ENCODE measurements at places on chromosomes 1 and 21. TPM values are rescaled to one million over a fixed set of nuclear protein-coding genes. Genes with fewer than 3 reads are reported as not detected.

The RGSL1 gene
- total RNA-seq, result not detected

The KCNJ15 gene
- total RNA-seq, result not detected

The LCE1C gene
- not detected for total RNA-seq

The SUCO gene
- 28.9 TPM for total RNA-seq

The ATP5PB gene
- total RNA-seq, result 215 TPM

The CYP4X1 gene
- not detected for total RNA-seq

The CLCA4 gene
- total RNA-seq, result not detected

The SAMD11 gene
- total RNA-seq, result not detected

The S100A7 gene
- not detected for total RNA-seq

The ANXA9 gene
- not detected for total RNA-seq

The CLCNKA gene
- total RNA-seq, result not detected

The RAB42 gene
- total RNA-seq, result not detected

DNA sequence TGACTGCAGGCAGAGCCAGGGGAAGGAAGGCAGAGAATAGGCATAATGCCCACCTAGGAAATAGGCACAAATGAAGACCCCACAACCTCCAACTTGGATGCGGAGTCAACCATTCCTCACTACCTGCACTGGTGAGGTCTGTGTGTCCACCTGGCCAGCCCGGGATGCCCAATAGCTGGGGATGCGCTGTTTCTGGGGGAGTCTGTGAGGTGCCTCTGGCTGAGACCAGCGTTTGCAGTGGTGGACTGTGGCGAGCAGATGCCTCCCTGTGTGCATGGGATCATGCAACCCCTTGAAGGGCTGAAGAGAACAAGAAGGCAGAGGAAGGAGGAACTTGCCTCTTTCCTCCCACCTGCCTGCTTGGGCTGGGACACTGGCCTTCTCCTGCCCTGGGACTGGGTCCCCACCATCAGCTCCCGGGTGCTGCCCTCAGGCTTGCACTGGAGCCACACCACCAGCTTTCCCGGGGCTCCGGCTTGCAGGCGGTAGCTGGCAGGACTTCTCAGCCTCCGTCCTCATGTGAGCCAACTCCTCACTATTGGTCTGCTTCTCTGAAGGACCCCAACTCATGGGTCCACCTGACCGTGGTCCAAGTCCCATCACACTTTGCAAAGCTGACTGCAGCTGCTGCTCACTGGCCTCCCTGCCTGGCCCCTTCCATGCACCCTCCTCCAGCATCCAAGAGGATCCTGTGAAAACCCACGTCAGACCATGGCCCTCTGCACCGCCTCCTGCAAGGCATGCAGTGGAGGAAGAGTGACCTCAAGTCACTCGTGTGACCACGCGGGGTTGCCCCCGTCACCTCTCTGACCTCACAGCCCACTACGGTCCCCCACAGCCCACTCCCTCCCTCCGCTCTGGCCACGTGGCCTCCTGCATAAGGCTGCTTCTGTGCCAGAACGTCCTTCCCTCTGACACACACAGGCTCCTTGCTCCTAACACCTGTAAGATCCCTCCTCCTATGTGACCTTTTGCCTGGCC is 2.7 kb upstream of the PDE9A start:
- peaks cover 11% of the 10 kb centered on the region for H3K4me1 ChIP-seq
- no peak overlapping the region for H3K27ac ChIP-seq
- H3K27me3 ChIP-seq, result peaks cover 44% of the 10 kb centered on the region

DNA sequence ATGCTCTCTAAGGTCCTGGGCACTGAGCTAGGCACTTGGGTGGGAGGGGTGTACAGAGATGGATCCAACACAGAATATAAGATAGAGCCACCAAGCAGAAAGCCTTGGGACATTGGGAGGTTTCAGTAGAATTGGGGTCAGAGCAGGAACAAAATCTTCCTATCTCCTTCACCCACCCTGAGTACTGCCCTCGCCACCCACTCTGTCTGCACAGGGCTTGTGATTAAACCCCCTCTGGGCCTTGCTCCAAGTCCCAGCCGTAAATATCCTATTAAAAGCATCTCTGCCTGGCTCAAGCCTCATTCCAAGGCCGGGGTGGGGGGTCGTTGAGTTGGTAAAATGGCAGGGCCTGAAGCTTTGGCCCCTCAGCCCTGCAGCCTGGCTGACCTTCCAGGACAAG is 166.7 kb downstream of the GRIK3 start:
- H3K4me1 ChIP-seq, result no peaks in the 10 kb centered on the region
- H3K27ac ChIP-seq, result no peak overlapping the region
- no peak for DNase-seq

GRCh38 chr1:8422510-8423268 is 104.8 kb downstream of the SLC45A1 start:
- DNase-seq, result no peak
- peaks cover 4% of the 10 kb centered on the region for H3K27me3 ChIP-seq
- H3K36me3 ChIP-seq, result peaks cover 14% of the 10 kb centered on the region
- H3K4me3 ChIP-seq, result no peak overlapping the region

GRCh38 chr1:53792806-53793205 is 45.3 kb downstream of the NDC1 start:
- H3K4me3 ChIP-seq, result no peak overlapping the region
- peaks cover 45% of the 10 kb centered on the region for H3K36me3 ChIP-seq

DNA sequence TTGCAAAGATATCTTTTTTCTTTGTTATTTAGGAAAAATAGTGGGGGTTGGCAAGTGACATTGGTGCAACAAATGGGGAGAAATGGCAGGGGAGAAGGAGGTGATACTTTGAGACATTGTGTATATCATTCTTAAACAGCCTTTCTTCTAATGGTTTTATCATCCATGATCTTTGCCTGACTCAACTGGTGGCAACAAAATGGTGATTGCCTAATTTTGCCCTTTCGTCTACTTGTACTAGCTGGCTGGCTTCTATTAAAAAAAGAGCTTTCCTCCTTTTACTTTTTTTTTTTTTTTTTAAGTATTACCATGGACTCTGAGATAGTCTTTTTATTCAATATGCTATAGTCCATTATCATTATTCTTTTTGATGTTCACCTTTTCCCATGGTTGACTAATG is 27.7 kb downstream of the DESI2 start:
- H3K27ac ChIP-seq, result no peak overlapping the region
- H3K4me1 ChIP-seq, result peaks cover 17% of the 10 kb centered on the region
- no peak for DNase-seq

DNA sequence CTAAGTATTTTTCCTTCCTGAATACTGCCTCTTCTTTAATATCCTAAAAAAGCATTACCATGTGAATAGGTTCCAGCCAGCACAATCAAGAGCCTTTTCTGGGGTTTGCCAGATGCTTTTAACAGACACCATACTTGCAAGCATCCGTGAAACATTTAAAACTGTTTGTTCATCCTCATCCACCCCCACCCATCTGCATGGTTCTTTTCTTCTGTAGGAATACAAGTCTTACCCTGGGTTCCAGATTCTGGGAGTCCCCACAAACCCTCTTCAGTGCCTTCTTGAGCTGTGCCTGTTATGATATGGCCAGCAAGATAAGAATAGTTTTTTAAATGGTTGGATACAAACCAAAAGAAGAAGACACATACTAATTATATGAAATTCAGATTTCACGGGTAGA is 354.9 kb upstream of the PLXNA2 start:
- H3K36me3 ChIP-seq, result no peaks in the 10 kb centered on the region
- H3K27me3 ChIP-seq, result no peaks in the 10 kb centered on the region
- H3K4me1 ChIP-seq, result peaks cover 4% of the 10 kb centered on the region

- no peaks in the 10 kb centered on the region for H3K27me3 ChIP-seq
- H3K4me3 ChIP-seq, result no peak overlapping the region
Observed at GRCh38 chr1:180294711-180295110, 64.6 kb downstream of the LHX4 start.

DNA sequence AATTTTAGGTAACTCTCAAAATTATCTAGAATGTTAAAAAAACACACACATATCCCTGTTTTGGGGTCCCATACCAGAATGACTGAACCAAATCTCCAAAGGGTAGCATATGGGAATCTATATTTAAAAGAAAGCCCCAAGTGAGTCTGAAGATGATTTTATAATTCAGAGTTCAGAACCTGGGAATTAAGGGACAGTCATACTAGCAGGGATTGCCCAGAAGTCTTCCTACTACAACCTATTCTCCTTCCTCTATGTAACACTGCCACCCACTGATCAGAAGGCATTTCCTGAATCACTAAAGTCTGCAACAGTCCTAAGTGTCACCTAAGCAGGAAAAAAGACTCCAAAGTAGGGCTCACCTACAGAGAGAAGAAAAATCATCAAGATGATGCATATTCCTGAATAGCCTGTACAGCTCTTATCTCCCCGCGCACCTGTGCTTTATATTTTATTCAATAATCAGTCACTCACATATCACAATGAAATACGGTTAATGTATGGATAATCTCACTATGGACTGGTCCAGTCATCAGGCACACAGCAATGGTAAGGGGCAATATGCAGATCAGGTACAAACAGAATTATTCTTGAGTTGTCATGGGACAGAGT is 4.9 kb downstream of the RGS1 start:
- no peak overlapping the region for H3K4me3 ChIP-seq
- H3K4me1 ChIP-seq, result peaks cover 47% of the 10 kb centered on the region
- H3K36me3 ChIP-seq, result peaks cover 37% of the 10 kb centered on the region
- no peak for DNase-seq
- no peaks in the 10 kb centered on the region for H3K27me3 ChIP-seq
- H3K27ac ChIP-seq, result no peak overlapping the region

DNA sequence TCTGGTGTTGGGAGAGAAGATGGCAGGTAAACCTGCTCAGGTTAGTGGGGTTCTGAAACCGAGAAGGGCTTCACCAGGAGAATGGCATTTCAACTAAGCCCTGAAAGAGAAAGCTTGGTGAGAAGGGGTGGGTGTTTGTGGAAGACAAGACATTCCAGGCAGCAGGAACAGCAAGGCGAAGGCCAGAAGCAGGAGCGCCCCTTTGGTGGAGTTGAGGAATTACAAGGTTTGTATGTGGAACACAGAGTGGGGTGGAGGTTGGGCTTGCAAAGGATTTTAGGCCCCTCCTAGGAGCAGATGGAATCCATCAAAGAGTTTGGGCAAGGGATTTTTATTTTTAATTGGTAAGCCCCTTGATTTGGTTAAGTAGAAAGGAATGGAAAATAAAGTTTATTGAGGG is 24.8 kb upstream of the ELOA start:
- H3K4me3 ChIP-seq, result no peak overlapping the region
- peaks cover 2% of the 10 kb centered on the region for H3K36me3 ChIP-seq
- no peak for DNase-seq
- H3K27me3 ChIP-seq, result no peaks in the 10 kb centered on the region

DNA sequence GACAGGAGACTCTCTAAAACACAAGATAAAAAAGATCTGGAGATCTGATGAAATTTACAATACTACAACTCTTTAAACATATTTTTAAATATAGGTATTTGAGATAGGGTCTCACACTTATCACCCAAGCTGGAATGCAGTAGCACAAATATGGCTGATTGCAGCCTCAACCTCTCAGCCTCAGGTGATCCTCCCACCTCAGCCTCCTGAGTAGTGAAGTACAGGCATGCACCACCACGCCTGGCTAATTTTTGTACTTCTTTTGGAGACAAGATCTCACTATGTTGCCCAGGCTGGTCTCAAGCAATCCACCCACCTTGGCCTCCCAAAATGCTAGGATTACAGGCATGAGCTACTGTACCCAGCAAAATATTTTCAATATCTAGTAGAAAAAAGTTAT is 170.0 kb upstream of the NR5A2 start:
- no peaks in the 10 kb centered on the region for H3K36me3 ChIP-seq
- peaks cover 13% of the 10 kb centered on the region for H3K27me3 ChIP-seq
- DNase-seq, result no peak
- H3K27ac ChIP-seq, result no peak overlapping the region

DNA sequence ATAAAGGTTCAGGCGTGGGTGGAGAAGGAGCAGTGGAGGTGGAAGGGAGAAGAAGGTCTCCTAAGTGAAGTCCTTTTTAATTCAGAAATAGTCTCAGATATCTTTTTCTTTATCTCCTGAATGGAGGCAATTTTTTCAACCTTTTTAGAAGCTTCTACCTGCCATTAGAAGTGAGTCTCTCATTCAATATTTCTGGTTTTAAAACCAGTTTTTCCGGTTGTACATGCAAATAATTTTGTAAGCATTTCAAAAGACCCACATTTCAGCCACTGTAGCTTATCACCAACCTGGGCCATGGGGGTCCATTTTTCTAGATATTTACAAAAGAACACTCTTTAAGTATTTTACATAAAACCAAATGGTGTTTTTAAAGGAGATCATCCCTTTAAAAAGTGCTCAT is 1280.2 kb downstream of the NCAM2 start:
- no peaks in the 10 kb centered on the region for H3K4me1 ChIP-seq
- DNase-seq, result no peak
- H3K36me3 ChIP-seq, result no peaks in the 10 kb centered on the region
- H3K27me3 ChIP-seq, result no peaks in the 10 kb centered on the region
- no peak overlapping the region for H3K4me3 ChIP-seq
- H3K27ac ChIP-seq, result no peak overlapping the region

GRCh38 chr1:13775459-13775858 is 75.5 kb downstream of the PRDM2 start:
- no peaks in the 10 kb centered on the region for H3K4me1 ChIP-seq
- no peak overlapping the region for H3K27ac ChIP-seq

DNA sequence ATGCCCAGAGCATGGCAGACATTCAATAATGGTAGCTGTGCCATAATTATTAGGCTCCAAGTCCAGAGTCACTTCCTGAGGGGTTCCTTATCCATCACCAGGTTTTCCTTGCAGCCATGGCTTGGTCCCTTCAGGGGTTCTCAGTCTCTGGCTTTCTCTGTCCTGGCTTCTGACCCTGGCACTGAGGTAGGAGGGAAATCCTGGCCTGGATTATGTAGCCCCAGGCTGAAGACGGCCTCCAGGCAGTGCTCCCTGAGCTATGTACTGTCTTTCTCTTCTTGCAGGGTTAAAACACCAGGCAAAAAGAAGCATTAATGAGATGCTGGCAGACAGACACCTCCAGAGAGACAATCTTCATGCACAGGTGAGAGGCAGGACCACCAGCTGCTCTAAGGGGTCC is 9.5 kb upstream of the PADI3 start:
- no peak overlapping the region for H3K27ac ChIP-seq
- no peak for DNase-seq
- no peaks in the 10 kb centered on the region for H3K36me3 ChIP-seq
- peaks cover 11% of the 10 kb centered on the region for H3K27me3 ChIP-seq
- H3K4me1 ChIP-seq, result no peaks in the 10 kb centered on the region
- no peak overlapping the region for H3K4me3 ChIP-seq

DNA sequence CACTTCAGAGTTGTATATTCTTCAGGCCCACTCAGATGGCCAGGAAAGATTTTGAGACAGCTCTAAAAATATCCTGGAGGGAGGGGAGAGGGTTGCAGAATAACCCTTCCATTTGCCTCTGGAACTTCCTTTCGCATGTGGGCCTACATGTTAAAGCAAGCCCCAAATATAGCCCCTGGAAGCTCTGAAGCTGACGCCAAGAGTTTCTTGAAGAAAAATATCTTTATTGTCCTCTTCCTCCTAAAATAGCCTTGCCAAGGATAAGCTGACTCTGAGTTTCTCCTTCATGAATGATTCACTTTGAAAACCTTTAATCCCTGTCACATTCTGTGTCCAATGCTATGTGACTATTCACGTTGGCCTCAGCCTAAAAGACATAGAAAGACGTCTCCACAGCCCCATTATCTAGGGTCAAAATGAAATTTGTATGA is 6.4 kb downstream of the C1orf116 start:
- no peaks in the 10 kb centered on the region for H3K4me1 ChIP-seq
- H3K27me3 ChIP-seq, result peaks cover 50% of the 10 kb centered on the region
- H3K27ac ChIP-seq, result no peak overlapping the region

- DNase-seq, result no peak
- no peak overlapping the region for H3K27ac ChIP-seq
- H3K4me3 ChIP-seq, result no peak overlapping the region
- no peaks in the 10 kb centered on the region for H3K4me1 ChIP-seq
- H3K27me3 ChIP-seq, result no peaks in the 10 kb centered on the region
- peaks cover 2% of the 10 kb centered on the region for H3K36me3 ChIP-seq
Observed at GRCh38 chr1:35788139-35788538, 18.4 kb upstream of the CLSPN start.

GRCh38 chr1:202130816-202131522 is 8.3 kb downstream of the GPR37L1 start:
- no peak overlapping the region for H3K4me3 ChIP-seq
- DNase-seq, result no peak
- no peak overlapping the region for H3K27ac ChIP-seq
- peaks cover 6% of the 10 kb centered on the region for H3K36me3 ChIP-seq
